ENCODE measurements at places on chromosomes 3 and 15.

DNA sequence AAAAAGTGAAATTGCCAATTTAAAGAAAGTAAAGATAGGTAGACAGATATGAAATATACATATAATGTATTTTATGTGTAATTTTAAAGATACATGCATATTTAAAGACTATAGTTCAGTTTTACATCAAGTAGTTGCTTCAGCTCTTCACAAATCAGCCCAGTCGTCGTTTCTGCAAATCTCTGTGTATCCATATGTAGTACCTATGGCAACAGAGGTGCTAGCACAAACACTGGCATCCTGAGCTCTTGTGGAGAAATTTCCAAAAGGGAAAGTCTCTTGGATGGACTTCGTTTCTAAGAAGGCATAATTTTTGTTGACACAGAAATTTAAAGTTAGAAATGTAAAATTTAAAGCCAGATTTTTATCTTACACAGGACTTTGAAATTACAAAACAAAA lies 1284.7 kb downstream of the ROBO1 start:
- DNase-seq, result no peak

DNA sequence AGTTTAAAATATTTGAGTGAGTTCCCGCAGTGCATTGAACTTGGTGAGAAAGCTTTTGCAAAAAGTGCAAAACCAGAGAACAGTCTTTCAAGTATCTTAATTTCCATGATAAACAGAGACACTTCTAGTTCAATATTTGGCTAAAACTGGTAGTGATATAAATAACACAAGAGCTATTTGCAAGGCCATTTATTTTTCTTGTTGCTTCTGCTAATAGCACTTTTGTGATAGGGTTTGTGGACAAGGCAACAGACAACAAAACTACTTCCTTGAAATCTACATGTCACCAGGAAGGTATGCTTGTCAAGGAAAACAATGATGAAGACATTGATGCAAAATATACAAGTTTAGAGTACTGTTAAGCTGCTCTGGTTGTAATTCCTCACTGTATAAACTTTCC lies 1225.1 kb downstream of the OTOL1 start:
- DNase-seq, result no peak

DNA sequence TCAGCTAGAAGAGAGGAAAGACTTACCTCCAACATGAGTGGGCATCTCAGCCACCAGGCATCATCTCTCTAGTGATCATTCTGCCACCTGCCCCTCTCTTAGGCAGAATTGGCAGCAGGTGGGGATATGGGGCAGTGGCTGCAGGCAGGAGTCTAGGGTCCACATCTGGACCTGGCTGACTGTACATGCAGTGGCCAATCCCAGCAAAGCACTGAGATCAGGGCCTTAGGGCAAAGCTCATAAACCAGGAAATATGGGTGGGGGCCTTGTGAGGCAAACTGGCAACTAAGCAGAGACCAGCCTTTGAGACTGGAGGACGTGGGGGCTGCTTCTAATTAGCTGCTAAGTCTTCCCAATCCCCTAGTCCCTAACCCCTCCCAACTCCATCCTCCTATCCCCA lies 12.9 kb downstream of the POMGNT2 start:
- no peak for DNase-seq

- no peak for DNase-seq
These were observed 107.7 kb upstream of the PLSCR5 start for GRCh38 chr3:146712806-146713205.

DNA sequence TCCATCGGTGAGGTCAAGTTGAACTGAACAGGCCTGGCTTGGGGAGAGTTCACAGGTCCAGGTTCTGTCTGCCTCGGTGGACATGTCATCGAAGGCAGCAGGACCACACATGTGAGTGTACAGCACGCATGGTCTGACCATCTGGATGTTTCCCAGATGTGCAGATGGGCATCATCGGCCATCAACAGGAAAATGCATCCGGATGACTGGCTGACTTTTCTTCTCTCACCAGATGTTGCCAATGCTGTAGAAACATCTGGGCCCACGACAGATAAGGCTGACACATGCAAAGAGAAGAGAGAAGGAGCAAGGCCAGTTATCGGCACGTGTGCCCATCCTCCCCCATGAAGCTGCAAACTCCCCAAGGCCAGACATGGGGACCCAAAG lies 45.1 kb downstream of the NOX5 start:
- no peak for DNase-seq

DNA sequence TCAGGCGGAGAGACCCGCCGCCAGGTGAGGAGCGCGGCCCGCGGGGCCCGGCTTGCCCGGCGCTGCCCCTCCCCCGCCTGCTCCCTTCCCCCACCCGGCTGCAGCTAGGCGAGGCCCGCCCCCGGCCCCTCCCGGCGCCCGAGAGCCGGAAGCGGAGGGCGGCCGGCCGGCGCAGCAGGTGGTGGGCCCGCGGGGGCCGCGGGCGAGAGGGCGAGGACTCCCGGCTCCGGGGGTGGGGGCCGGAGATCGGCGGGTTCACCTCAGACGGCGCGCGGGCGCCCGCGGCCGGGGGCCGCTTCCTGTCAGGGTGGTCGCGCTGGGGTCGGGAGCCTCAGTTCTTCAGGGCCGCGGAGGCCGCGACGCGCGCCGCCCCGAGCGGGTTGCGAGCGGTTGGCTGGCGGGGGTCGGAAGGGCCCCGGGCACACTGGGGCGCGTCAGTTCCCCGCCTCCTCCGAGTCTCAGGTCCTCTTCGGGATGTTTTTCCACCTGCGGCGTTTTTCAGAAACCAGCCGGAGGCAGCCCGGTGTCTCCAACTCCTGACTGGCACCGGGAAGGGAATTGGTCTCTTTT lies 395 bp downstream of the ZFAND6 start:
- peak; percentile 72 for DNase-seq

- no peak for DNase-seq
These were observed 537 bp downstream of the GRAMD2A start for GRCh38 chr15:72197041-72197459.

GRCh38 chr15:82950746-82951370 lies 1.7 kb downstream of the HOMER2 start:
- DNase-seq, result peak; percentile 27

DNA sequence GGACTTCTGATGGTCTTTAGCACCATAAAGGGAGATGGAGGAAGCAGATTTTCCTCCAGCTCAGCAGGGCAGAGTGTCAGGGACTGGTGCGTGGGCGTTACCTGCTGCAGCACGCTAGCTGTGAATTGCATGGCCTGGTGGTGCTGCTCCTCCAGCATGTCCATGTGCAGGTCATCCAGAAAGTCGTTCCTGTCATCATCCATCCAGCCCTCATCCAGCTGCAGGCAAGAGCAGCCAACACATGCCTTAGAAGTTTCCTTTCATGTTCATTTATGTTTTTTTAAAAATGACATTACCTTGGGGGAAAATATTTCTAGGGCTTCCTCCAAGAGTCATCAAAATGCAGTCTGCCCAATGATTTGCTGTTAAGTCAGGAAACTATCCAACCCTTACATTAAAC lies 239.2 kb downstream of the PDZRN3 start:
- DNase-seq, result no peak

GRCh38 chr3:116141724-116142123 lies 303.6 kb downstream of the LSAMP start:
- DNase-seq, result no peak

GRCh38 chr3:173028351-173028750 lies 112.7 kb downstream of the SPATA16 start:
- no peak for DNase-seq

DNA sequence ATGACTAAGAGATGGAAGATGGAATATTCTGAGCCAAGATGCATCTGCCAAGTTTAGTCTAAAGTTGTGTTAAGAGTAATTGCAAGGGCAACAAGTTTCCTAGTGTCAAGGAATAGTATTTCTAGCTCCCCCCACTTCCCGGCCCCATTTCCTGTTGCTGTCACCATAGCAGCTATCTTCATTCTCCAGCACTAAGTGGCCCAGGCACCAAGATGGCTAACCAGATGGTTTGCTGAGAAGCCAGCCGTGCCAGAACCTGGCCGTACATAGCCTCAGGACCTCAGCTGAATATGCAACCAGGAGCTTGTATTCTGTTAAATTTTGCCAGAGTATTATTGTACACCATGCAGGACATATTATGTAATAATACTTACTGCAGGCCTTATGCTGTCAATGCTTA lies 108.8 kb upstream of the UMPS start:
- no peak for DNase-seq

Data from activated CD8-positive, alpha-beta T cell treated with anti-CD3 and anti-CD28 coated beads for 36 hours (primary cell).